ENCODE measurements at places on chromosomes 6 and 20.
A peak's percentile ranks its signal among the peaks of the same experiment; 100 is the strongest.

DNA sequence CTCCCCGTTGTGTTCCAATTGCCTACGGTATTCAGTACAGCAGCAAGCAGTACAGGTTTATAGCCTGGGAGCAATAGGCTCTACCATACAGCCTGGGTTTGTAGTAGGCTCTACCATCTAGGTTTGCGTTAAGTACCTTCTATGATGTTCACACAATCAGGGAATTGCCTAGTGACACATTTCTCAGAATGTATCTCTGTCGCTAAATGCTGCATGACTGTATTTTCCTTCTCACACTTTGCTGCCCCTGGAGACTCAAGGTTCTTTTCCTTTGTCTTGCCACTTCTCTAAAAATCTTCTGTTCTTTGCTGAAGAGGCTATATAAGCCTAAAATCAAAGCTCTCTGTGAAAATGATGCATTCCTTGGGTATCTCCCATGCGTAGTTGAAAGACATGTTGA lies 241.9 kb downstream of the CD83 start:
- no peak for DNase-seq

DNA sequence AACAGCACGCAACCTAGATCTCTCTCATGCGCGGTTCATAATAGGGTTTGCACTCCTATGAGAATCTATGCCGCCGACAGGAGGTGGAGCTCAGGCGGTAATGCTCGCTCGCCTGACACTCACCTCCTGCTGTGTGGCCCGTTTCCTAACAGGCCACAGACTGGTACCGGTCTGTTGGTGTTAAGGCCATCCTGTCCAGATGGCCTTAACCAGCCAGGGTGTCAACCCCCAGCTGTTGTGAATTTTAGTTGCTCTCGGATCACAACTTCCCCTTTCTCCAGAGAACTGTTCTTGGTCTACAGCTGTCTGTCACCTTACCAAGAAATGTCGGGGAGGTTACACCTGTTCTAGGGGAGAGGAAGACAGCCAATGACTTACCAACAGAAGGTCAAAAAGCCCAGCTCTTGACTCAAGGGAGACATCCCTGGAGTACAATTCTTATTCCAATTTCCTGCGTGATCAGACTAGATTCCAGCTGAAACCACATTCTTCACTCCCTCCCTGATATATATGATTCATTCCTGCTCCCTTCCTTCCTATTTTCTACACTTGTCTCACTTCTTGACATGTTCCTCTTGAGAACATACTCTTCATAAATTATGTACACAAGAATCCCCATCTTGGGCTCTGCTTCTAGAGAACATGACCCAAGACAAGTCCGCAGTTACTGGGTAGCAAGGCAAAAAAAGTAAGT lies 23.1 kb upstream of the DNAAF9 start:
- DNase-seq, result no peak

GRCh38 chr20:36066777-36067176 lies 87.8 kb upstream of the EPB41L1 start:
- DNase-seq, result no peak

DNA sequence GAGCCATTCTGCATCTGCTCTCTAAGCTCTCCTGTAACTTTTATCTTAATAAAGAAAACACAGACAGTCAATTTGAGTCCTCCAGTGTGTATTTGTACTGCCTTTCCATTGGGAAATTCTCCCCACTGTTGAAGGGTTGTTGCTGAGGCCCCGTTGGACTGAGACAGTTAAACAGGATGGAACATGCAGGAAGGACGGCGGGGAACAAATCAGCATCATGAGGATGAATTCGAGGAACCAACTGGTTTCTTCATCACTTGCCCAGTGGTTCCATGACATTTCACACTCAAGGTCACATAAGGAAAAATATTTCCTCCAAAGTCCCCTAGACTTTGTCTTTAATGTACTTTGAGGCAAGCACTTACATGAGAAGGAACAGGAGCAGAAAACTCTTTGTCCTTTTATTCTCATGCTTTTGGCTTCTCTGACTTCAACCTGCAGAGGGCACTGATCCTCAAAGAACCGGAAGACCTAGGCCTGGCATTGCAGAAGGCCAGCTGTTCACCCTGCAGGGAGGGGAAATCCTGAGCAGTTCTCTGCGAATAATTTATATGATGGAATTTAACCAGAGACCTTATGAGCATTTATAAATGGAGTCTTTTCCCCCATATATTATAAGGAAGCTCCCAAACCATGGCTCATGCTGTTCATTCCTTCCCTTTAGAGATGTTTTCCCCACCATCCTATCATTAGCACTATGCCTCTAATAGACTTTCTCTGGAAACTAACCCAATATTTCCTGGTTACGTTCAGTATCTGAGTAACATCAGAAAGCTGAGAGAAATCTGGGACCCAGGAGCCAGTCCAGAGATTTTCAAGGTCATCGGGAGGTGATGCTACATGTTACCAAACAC lies 55.2 kb upstream of the ADGRF1 start:
- DNase-seq, result peak; percentile 1

GRCh38 chr20:21270806-21271205 lies 32.3 kb upstream of the XRN2 start:
- no peak for DNase-seq

DNA sequence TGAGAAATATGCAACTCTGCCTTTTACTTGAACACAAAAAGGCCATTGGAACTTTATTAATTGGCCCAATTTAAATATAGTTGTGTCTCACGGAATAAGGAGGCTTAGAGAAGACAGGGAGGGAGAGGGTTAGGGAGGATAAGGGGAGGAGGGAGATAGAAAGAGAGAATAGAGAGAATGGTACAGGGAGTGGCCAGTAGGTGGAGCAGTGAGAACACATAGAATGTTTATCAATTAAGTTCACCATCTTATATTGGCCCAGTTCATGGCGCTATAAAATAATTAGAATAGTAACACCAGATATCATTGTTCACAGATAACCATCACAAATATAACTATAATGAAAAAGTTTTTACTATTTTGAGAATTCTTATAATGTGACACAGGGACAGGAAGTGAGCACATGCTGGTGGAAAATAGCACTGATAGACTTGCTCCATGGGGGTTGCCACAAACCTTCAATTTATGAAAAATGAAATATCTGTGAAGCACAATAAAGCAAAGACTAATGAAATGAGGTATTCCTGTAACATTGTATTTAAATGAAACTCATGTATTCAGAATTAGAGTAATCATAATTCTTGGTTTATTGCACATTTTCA lies 374.1 kb upstream of the MANEA start:
- DNase-seq, result no peak

GRCh38 chr20:37417617-37418467 lies 71.9 kb downstream of the SRC start:
- no peak for DNase-seq

DNA sequence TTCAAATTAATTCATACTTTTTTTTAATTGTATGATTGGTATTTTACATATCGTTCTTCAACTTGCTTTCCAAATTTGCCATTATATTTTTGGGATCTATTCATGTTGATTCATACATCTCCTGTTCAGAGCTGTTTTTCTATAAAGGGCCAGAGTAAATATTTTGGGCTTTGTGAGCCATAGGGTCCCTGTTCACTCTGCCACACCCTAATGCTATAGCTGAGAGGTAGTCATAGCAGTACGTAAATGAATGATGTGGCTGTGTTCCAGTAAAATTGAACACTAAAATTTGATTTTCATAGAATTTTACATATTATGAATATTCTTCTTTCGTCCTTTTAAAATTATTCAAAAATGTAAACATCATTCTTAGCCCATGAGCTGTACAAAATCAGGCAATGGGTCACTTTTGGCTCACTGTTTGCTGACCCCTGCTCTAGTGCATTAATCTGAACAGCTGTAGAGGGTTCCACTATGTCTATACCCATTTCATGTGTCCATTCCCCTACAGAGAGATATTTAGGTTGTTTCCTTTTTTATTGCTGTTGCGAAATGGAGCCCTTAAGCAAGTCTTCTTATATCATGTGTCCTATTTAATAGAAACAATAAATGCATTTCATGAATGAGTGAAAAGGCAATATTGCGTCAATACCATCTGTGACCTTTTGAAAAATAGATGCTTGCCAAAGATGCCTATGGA lies 136.4 kb upstream of the SALL4 start:
- no peak for DNase-seq

DNA sequence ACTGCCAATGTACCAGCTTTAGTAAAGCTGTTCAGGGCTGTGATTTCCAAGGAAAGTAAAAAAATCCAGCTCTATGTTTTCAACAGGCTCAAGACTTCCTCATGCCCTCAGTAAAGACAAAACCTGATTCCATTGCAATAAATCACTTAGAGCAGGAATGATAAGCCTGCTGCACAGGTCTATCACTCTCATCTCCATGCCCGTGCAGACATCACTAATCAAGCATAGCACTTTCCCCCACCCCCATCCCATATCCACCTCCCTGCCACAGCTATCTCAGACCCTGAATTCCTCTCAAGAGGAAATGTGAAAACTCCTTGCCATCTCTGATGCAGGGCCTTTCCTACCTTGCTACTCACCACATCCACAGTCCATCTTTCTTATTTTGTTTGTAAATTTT lies 554.9 kb downstream of the MAFB start:
- no peak for DNase-seq

- no peak for DNase-seq
Observed at GRCh38 chr6:7454696-7455358, 65.2 kb downstream of the RIOK1 start.

GRCh38 chr20:25464501-25465242 lies 57.2 kb downstream of the GINS1 start:
- no peak for DNase-seq

GRCh38 chr6:137927777-137928218 lies 60.7 kb downstream of the TNFAIP3 start:
- DNase-seq, result peak; percentile 80

DNA sequence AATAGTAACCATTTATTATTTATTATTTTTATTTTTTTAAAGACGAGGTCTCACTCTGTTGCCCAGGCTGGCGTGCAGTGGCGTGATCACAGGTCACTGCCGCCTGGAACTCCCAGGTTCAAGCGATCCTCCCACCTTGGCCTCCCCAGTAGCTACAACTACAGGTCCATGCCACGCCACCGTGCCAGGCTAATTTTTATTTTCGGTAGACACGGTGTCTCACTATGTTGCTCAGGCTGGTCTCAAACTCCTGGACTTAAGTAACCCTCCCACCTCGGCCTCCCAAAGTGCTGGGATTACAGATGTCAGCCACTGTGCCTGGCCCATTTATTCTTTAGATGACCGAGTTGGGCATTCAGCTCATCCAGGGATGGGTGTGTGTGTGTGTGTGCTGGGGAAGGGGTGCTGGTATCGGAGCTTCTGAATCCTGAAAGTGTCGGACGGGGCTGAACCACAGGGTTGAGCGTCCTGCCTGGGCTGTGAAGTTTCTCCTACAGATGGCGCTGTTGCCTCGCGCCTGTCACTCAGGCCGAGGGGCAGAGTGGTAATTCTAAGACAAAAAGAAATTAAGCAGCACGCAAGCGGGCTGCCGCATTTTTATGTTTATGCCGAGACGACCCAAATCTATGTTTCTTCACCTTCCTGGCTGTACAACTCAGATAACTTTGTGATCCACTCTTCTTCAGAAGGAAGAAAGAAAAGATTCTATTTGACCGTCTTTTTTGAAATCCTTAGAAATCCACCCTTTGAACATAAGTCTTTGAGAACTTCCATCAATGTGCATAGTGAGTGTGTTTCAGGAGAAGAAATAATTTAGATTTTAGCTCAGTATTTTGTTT lies 252.8 kb downstream of the CDH26 start:
- DNase-seq, result peak; percentile 30

DNA sequence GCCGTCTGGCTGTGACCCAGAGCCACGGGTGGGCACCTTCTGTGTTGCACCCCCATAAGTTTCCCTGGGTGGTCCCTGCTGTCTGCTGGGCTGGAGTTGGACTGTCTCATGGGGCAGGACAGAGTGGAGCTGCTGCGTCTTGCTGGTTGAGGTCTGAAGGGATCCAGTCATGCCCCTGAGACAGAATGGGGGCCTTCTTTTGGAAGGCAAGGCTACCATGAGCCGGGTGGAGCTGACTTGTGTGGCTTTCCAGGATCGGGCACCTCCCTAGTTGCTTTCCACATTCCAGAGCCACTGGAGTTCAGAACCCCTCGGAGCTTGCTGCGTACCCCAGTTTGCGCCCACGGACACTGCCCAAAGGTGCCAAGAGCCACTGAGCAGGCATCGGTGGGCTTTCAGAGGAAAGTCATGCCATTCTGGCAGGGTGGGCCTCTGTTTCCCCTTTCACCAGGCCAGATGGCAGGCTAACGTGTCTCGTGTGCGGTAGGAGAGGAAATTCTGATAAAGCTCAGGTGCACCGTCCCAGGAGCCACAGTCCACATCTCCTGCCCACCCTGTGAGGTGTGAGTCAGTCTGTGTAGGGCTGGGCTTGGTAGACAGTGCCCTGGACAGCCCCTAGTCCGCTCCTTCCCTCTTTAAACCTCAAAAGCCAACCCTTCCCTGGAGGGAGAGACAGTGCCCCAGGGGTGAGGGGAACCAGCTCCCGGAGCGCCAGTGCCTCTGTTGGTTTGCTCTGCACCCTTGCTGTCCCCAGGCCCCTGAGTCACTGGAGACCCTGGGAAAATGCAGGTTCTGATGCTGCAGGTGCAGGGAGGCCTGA lies 125.3 kb downstream of the SYCP2 start:
- DNase-seq, result no peak

DNA sequence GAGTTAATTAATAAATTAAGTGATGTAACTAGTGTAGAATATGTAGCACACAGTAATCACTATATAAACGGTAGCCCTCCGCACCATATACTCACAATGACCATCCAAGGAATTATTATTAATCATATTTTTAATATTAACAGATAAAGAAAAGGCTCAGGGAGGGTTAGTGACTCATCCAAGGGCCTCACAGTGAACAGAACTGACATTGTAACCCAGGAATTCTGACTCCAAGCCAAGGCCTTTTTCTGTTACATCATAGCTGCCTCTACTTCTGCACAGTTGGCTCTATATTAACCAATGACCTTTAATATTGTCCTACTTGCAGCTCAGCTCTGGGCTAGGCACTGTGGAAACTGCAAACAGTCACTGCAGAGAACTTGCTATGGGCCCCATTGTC lies 117.5 kb upstream of the SIRPG start:
- no peak for DNase-seq

DNA sequence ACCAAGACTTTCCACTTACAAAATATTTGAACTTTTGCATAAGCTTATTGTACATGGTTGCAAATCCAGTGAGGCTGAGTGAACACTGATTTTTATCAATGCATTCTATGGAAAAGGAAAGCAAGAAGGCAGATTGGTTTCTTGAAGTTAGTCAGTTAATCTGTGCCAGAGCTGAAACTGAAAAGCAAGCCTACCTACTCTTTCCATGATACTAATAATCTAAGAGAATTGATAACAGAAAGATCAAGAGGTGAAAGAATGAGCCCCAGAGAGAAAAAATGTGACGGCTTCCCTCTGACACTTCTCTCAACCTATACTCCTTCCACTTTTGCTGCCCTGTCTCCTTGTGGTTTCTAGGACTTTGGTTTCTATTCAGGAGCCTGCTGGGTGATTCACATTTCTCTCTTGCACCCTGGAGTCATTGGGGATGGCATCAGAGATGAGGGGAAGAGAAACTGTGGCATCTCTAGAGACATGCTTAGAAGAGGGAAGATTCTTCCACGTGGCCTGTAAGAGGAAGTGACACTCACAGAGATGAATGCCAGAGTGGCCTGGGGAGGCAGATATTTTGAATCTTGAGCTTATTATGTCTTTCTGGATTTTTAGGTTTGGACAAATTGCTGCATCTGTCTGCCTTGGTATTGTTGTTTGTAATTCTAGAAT lies 158.6 kb upstream of the RIMS1 start:
- no peak for DNase-seq

GRCh38 chr20:19110881-19111460 lies 101.5 kb upstream of the SLC24A3 start:
- DNase-seq, result no peak
